Muscle of leg (tissue), 16 donors: ENCODE measurements at places on chromosomes 11 and 22. TPM values are rescaled to one million over a fixed set of nuclear protein-coding genes. Genes with fewer than 3 reads are reported as not detected.

DNA sequence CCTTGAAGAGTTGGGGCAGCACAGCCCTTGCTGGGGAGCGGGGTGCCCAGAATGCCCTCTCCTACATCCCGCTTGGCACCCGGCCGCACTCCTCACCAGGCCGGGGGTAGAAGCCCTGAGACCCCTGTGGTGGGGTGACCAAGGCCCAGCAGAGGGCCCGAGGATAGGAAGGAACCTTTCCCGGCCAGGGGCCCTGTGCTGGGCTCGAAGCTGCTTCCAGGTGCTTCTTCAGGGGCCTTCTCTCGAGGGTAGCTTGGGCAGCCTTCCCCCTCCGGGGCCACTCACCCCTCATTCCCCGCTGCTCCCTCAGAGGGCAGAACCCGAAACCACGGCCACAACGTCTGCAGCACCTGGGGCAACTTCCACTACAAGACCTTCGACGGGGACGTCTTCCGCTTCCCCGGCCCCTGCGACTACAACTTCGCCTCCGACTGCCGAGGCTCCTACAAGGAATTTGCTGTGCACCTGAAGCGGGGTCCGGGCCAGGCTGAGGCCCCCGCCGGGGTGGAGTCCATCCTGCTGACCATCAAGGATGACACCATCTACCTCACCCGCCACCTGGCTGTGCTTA is 752 bp downstream of the MUC2 start:
- peaks cover 32% of the 10 kb centered on the region for H3K4me1 ChIP-seq
- H3K27me3 ChIP-seq, result no peaks in the 10 kb centered on the region
- no peak overlapping the region for H3K4me3 ChIP-seq
- no peak overlapping the region for H3K27ac ChIP-seq
- H3K36me3 ChIP-seq, result no peaks in the 10 kb centered on the region

DNA sequence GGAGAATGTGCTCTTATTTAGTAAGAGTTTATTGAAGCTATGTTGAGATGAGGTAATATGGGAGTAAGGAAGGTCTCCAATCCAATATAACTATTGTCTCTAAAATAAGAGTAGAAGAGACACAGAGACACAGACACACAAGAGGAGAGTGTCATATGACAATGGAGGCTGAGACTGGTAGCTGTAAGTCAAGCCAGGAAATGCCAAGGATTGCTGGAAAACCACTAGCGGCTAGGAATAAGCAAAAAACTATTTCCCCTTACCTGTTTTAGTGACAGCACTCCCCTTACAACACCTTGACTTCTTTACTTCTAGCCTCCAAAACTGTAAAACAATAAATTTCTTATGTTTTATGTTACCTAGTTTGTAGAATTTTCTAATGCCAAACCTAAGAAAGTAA is 1652.8 kb downstream of the LRRC4C start:
- no peaks in the 10 kb centered on the region for H3K36me3 ChIP-seq
- no peaks in the 10 kb centered on the region for H3K27me3 ChIP-seq
- no peak overlapping the region for H3K27ac ChIP-seq
- H3K4me1 ChIP-seq, result no peaks in the 10 kb centered on the region

- H3K36me3 ChIP-seq, result no peaks in the 10 kb centered on the region
- H3K4me3 ChIP-seq, result no peak overlapping the region
- peak; percentile 54 for DNase-seq
Observed at GRCh38 chr22:37425800-37426705, 1.2 kb downstream of the ELFN2 start.

- H3K27ac ChIP-seq, result peak overlapping the region; percentile 87
- H3K4me3 ChIP-seq, result no peak overlapping the region
- peaks cover 6% of the 10 kb centered on the region for H3K4me1 ChIP-seq
- no peaks in the 10 kb centered on the region for H3K27me3 ChIP-seq
- DNase-seq, result no peak
- peaks cover 2% of the 10 kb centered on the region for H3K36me3 ChIP-seq
Observed at GRCh38 chr11:100849901-100850235, 162.8 kb downstream of the ARHGAP42 start.

DNA sequence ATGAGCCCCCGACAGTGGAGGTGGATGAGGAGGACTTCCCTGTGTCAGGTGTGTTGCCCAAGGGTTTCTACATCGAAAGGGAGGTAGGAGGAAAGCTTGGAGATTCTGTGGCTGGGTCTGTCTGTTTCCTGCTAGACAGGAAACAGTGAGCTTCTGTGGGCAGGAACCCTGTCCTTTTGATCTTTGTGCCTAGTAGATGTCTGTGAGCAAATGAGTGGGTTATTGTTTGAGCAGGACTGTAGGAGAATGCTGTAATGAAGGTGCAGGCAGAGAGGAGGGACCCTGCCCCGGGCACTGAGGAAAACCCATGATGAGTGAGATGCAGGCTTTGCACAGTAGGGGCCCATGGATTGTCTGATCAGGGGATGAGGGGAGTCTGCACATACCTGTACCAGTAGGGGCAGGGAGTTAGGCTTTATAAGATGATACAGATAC is 14.0 kb downstream of the USP35 start:
- no peak overlapping the region for H3K4me3 ChIP-seq
- H3K27me3 ChIP-seq, result no peaks in the 10 kb centered on the region
- no peak for DNase-seq
- no peaks in the 10 kb centered on the region for H3K4me1 ChIP-seq
- H3K27ac ChIP-seq, result no peak overlapping the region

GRCh38 chr11:1714908-1715885 is 18.2 kb downstream of the KRTAP5-6 start:
- no peak overlapping the region for H3K27ac ChIP-seq
- no peak overlapping the region for H3K4me3 ChIP-seq
- DNase-seq, result no peak

DNA sequence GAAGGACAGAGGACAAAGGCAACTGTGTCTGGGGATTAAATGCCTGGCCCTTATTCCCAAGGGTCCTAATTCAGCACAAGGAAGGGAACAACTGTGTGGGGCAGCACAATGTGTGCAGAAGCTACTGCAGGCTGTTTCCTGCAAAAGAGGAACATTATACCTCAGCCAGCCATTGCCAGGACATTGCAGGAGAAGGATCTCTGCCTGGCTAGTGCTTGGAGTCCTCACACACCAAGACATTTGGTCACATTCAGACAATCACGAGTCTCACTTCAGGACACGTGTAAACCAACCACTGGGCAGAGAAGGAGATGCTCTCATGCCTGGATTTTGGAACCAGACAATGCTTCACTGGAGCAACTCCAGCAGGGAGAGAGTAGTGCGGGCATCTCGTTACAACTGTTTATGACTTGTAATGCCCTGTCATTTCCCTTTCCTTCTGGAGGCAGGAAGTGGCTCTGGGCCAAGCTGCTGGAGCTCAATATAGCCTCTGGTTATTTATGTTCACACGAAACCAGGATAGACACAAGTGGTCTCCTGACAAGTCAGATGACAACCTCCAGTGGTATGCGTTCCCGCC is 23.9 kb upstream of the ZC3H12C start:
- H3K4me1 ChIP-seq, result peaks cover 13% of the 10 kb centered on the region
- peak; percentile 86 for DNase-seq
- no peak overlapping the region for H3K4me3 ChIP-seq

GRCh38 chr22:27133681-27134314 is 476.4 kb downstream of the MIAT start:
- DNase-seq, result peak; percentile 64
- H3K27ac ChIP-seq, result no peak overlapping the region
- no peaks in the 10 kb centered on the region for H3K36me3 ChIP-seq

DNA sequence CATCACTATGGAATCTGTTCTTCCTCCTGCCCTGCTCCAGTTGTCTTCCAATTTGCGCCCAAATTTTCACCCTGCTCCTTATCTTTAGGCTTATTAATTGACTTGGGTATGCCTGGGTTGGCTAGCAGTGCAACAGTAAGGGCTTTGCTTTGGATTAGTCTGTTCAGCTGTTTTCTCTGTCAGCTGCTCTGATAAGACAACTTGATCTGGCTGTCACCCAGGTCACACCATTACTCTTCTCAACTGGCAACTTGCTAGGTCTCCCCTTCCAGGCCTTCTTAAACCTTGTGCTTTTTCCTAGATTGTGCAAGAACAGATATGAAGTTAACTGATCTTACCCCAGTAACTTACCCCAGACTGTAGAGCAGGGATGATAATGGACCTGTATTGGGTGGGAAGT is 357.8 kb upstream of the LARGE1 start:
- H3K4me3 ChIP-seq, result no peak overlapping the region
- H3K36me3 ChIP-seq, result no peaks in the 10 kb centered on the region
- peak; percentile 26 for DNase-seq
- no peak overlapping the region for H3K27ac ChIP-seq

DNA sequence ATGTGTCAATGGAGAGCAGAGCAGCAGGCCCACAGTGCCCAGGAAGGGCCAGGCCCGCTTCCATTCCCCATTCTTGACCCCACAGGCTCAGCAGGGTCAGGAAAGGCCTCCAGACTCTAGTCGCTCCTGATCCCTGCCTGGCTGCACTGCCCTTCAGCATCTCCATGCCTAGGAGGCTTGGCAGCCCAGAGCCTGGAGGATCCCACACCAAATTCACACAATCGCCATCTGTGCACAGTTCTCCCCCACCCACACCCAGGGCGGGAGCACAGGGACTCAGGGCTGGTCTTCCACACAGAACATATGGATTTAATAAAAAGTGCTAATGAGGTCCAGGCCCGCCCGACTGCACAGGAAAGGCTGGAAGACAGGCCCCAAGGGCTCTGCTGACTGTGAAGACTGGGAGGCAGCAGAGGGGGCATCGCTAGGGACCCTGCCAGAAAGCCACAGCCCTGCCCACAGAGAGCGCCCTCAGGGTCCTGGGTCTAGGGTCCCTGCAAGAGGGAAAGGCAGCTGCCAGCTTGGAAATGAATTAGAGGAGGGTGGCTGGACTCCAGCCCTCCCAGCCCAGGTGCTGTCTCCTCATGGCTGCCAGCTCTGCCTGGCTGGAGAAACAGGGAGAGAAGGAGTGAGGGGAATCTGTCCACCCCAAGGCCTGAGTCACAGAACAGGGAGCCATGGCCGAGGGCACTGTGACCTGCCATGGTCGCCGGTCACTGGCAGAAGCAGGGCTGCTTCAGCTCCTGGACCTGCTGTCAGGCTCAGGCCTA is 39.7 kb downstream of the DKK3 start:
- H3K4me1 ChIP-seq, result peaks cover 73% of the 10 kb centered on the region
- H3K27ac ChIP-seq, result peak overlapping the region; percentile 74
- peak; percentile 92 for DNase-seq
- no peaks in the 10 kb centered on the region for H3K27me3 ChIP-seq
- no peak overlapping the region for H3K4me3 ChIP-seq

- peak; percentile 46 for DNase-seq
- H3K27ac ChIP-seq, result peak overlapping the region; percentile 3
- H3K27me3 ChIP-seq, result no peaks in the 10 kb centered on the region
- H3K36me3 ChIP-seq, result peaks cover 24% of the 10 kb centered on the region
Observed at GRCh38 chr11:18618342-18619025, 15.7 kb downstream of the SPTY2D1 start.

GRCh38 chr11:2187280-2187707 is 15.7 kb upstream of the TH start:
- no peak for DNase-seq
- H3K27me3 ChIP-seq, result peaks cover 24% of the 10 kb centered on the region
- H3K4me3 ChIP-seq, result no peak overlapping the region
- no peaks in the 10 kb centered on the region for H3K36me3 ChIP-seq
- H3K4me1 ChIP-seq, result peaks cover 16% of the 10 kb centered on the region
- no peak overlapping the region for H3K27ac ChIP-seq

GRCh38 chr22:17972385-17973191 is 51.8 kb downstream of the MICAL3 start:
- H3K4me3 ChIP-seq, result no peak overlapping the region
- no peaks in the 10 kb centered on the region for H3K27me3 ChIP-seq
- H3K27ac ChIP-seq, result no peak overlapping the region
- DNase-seq, result peak; percentile 62
- H3K36me3 ChIP-seq, result peaks cover 3% of the 10 kb centered on the region

- H3K4me3 ChIP-seq, result no peak overlapping the region
- no peaks in the 10 kb centered on the region for H3K36me3 ChIP-seq
- H3K4me1 ChIP-seq, result peaks cover 4% of the 10 kb centered on the region
- H3K27ac ChIP-seq, result no peak overlapping the region
Observed at GRCh38 chr22:33697640-33698039, 222.6 kb downstream of the LARGE1 start.

DNA sequence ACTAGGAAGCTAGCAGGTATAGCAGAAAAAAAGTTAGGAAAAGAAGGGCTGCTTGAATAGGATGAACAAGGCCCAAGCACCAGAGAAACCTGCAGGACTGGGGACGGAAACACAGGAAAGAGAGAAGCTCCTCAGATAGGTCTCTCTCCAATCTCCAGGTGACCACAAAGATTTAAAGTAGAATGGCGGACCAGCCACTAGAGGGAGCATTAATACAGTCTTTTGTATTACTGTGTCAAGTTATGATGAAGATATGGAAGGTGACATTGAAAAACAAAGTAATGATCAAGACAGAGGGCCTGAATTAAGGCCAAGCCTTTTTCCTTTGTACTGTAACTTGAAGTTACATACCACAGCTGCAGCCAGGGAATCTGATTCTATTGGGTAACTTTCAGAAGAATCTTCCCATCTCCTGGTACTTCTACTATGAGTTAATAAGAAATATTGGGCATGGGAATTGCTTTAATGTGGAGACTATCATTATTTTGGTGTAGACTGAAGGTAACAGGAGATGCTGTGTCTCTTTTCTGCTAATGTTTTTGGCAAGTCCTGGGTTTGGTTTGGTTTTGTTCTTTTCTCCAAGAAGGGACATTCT is 33.8 kb downstream of the OR2AG2 start:
- no peaks in the 10 kb centered on the region for H3K27me3 ChIP-seq
- no peaks in the 10 kb centered on the region for H3K36me3 ChIP-seq
- peak; percentile 40 for DNase-seq
- no peak overlapping the region for H3K4me3 ChIP-seq
- H3K27ac ChIP-seq, result no peak overlapping the region

- H3K27ac ChIP-seq, result no peak overlapping the region
- H3K4me1 ChIP-seq, result peaks cover 3% of the 10 kb centered on the region
- DNase-seq, result no peak
- no peak overlapping the region for H3K4me3 ChIP-seq
- no peaks in the 10 kb centered on the region for H3K36me3 ChIP-seq
Observed at GRCh38 chr11:134362192-134362901, 30.6 kb downstream of the GLB1L2 start.

DNA sequence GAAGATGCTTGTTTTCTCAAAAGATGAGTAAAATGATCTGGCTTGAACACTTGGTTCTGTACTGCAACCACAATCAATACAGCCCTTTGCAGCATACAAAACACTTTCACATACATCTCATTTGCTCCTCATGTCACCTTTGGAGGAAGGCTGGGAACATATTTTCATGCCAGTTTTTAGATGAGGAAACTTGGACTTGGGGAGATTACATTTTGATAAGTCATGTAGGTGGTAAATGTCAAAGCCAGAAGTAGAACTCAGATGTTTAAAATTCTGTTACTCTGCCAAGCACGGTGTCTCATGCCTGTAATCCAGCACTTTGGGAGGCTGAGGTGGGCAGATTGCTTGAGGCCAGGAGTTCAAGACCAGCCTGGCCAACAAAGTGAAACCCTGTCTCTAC is 121.8 kb downstream of the MICAL2 start:
- H3K27ac ChIP-seq, result no peak overlapping the region
- no peak for DNase-seq
- peaks cover 21% of the 10 kb centered on the region for H3K4me1 ChIP-seq
- H3K4me3 ChIP-seq, result no peak overlapping the region
- H3K27me3 ChIP-seq, result no peaks in the 10 kb centered on the region

Gene PAFAH1B2
- 59.8 TPM for total RNA-seq

Gene HSPB2
- total RNA-seq, result 63.2 TPM

Gene OR5T3
- not detected for total RNA-seq
